Colonic mucosa (tissue), 4 donors: ENCODE measurements at places on chromosomes 1 and 21. TPM values are rescaled to one million over a fixed set of nuclear protein-coding genes. Genes with fewer than 3 reads are reported as not detected.
A peak's percentile ranks its signal among the peaks of the same experiment; 100 is the strongest.

DNA sequence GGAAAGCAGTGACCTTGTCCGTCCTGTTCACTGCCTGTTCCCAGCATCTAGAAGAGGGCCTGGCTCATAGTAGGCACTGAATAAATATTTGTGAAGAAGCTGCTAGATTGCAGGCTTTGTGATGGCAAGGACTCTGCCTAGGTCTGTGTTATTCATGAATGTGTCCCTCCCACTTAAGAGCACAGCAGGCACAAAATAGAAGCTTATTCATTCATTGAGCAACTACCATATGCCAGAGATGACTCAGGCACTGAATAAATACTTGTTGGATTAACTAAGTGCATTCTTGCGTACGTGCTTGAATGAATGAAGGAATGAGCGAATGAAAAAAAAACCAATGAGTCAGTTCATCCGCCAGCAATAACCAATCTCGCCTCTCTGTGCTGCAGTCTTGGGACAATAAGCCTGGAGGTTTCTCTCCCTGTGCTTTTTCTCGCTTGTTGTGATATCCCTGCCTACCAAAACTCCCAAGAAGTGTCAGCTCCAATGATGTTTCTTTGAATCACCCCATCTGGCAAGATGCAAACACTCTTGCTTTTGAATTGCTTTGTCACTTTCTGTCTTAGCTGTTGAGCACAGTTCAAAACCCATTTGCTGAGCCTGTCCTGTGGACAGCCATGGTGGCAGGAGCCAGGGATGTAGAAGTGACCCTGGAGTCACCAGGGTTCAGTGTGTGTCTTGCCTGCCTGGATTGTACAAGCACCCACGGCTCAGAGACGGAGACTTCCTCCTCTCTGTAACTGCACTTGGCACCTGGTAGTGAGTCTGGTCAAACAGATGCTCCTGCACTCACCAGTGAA lies 143.9 kb downstream of the KAZN start:
- no peaks in the 10 kb centered on the region for H3K36me3 ChIP-seq
- no peaks in the 10 kb centered on the region for H3K4me1 ChIP-seq
- no peaks in the 10 kb centered on the region for H3K27me3 ChIP-seq
- no peak overlapping the region for H3K4me3 ChIP-seq
- no peak for DNase-seq
- no peak overlapping the region for H3K27ac ChIP-seq

- no peak overlapping the region for H3K4me3 ChIP-seq
- H3K36me3 ChIP-seq, result no peaks in the 10 kb centered on the region
Observed at GRCh38 chr1:5844442-5844841, 147.8 kb downstream of the NPHP4 start.

DNA sequence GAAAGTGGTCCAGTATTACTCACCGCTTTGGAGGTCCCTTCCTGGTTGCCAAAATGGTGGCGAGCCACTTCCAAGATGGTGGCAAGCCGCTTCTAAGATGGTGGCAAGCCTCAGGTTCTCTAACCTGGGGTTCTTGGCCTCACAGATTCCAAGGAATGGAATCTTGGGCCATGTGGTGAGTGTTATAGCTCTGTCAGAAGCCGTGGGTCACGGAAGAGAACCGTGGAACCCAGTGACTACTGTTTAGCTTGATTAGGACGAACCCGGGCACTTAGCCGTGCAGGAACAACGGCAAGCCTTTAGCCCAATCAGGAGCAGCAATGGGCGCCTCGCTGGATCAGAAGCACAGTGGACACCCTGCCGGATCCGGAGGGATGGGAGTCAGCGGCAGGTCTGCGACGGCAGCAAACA lies 356.2 kb upstream of the TMPRSS15 start:
- H3K27ac ChIP-seq, result no peak overlapping the region
- no peaks in the 10 kb centered on the region for H3K4me1 ChIP-seq
- no peak for DNase-seq
- no peak overlapping the region for H3K4me3 ChIP-seq

- H3K4me1 ChIP-seq, result no peaks in the 10 kb centered on the region
- no peaks in the 10 kb centered on the region for H3K27me3 ChIP-seq
- peaks cover 8% of the 10 kb centered on the region for H3K36me3 ChIP-seq
- H3K4me3 ChIP-seq, result no peak overlapping the region
Observed at GRCh38 chr1:202134645-202135172, 9.8 kb downstream of the ARL8A start.

GRCh38 chr1:66285618-66286270 lies 248.2 kb upstream of the SGIP1 start:
- no peak overlapping the region for H3K27ac ChIP-seq
- no peaks in the 10 kb centered on the region for H3K4me1 ChIP-seq
- no peaks in the 10 kb centered on the region for H3K36me3 ChIP-seq

GRCh38 chr1:118145721-118146120 lies 39.3 kb downstream of the SPAG17 start:
- no peak overlapping the region for H3K4me3 ChIP-seq
- no peak for DNase-seq
- H3K27me3 ChIP-seq, result no peaks in the 10 kb centered on the region
- no peaks in the 10 kb centered on the region for H3K36me3 ChIP-seq

DNA sequence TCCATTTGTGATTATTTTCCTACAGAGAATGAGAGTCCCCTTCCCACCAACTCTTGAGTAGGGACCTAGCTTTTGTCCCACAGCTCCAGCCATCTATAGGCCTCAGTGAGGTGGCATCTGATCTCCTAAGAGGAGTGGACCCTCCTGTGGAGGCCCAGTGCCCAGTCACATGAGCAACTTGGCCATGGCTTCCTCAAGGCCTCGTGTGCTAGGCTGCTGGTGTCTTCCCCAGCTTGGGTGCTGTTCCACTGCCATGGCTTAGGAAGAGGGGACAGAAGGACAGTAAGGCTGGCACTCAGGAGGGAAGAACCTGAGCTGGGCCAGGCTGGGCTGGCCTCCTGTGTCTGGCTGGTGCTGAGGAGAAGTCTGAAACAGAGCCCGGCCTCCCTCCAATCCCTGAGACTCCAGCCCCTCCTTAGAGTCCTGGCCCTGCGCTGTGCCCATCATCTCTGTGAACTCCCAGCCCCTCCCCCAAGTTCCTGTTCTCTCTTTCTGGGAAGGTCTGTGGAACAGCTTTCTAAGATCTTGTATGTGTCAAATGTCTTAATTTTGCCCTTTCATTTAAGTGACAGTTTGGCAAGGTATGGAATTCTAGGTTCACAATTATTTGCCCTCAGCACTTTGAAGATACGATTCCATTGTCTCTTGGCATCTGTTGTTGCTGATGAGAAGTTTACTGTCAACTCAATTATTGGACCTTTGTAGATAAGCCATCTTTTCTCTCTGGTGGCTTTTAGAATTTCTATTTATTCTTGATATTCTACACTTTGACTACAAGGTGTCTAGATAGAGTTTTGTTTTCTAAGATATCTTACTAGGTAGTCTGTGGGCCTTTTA lies 7.1 kb upstream of the KCNQ4 start:
- no peak overlapping the region for H3K27ac ChIP-seq
- H3K4me1 ChIP-seq, result no peaks in the 10 kb centered on the region

DNA sequence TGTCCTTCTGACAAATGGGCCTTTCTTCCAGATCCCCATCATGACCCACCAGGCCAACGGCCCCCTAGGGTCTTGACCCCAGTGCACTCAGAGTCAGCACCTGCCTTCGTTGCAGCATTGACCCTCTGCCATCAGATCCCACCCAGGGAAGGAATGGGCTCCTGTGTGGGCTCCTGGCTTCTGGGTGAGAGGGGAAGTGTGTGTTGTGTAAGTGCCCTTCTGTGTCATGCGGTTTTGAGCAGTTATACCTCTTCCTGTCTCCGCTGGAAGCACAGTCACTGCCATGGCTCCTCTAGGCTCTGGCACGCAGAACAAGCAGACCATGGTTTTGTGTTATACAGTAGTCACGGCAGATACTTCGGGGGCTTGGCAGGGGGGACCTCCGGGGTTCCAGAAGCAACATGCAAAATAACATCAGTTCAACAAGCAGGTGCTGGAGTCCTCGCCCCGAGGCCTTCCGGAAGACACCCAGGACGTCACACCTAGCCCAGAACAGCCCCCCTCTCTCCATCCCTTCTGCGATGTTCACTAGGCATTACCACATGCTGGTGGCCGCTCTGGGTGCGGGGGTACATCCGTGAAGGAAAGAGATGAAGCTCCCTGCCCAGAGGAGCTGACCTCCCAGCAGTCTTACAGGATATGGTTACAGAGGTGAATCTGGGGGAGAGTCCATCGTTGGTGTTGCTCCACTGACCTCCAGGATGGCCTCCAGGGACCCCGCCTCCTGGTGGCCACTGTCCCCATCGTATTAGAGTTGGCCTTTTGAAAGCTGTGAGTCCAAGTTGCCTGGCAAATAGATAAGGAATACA lies 17.4 kb upstream of the KCNAB2 start:
- H3K27me3 ChIP-seq, result no peaks in the 10 kb centered on the region
- peak overlapping the region; percentile 38 for H3K4me3 ChIP-seq
- peak overlapping the region; percentile 55 for H3K27ac ChIP-seq
- no peaks in the 10 kb centered on the region for H3K36me3 ChIP-seq
- H3K4me1 ChIP-seq, result peaks cover 3% of the 10 kb centered on the region
- peak; percentile 34 for DNase-seq

DNA sequence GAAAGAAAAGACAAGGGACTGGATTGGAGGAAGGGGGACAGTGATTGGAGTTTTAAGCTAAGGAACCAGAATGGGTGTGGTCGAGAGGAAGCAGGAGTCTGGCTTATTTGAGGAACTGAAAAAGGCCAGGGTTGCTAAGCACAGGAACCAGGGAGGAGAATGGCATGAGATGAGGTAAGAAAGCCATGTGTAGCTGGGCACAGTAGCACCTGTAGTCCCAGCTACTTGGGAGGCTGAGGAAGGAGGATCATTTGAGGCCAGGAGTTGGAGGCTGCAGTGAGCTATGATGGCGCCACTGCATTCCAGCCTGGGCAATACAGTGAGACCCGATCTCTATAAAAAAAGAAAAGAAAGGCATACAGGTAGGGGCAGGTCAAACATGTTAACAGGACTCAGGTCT lies 8.1 kb upstream of the KHDRBS1 start:
- no peak for DNase-seq
- no peak overlapping the region for H3K4me3 ChIP-seq
- H3K36me3 ChIP-seq, result no peaks in the 10 kb centered on the region
- H3K4me1 ChIP-seq, result no peaks in the 10 kb centered on the region
- no peak overlapping the region for H3K27ac ChIP-seq

DNA sequence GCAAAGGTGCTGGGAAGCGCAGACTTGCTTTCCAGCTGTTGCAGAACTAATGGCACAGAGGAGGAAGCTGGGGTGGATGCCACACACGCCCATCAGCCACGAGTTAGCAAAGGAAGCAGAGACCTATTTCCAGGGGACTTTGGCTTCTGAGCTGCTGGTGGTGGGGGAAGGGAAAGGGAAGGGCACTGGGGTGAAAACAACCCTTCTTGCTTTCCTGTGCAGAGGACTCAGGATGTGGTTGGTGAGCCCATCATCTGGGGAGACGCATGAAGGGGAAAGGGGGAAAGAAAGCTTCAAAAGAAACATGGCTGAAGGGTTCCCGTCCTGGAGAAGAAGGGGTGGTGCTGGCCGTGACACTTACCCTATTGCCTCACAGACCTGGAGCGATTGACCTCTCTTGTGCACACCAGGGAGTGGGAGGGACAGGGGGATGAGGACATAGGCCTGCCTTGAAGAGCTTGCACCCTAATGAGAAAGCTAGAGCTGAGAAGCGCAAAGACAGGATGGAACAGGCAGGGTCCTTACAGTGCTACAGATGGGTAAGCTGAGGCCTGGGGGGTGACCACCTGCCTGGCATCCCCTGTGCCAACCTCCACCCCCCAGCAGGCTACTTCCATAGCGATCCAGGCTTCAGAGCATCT lies 140.8 kb upstream of the RAB4A start:
- peak; percentile 84 for DNase-seq
- H3K36me3 ChIP-seq, result no peaks in the 10 kb centered on the region
- no peak overlapping the region for H3K4me3 ChIP-seq
- H3K27me3 ChIP-seq, result no peaks in the 10 kb centered on the region
- peaks cover 13% of the 10 kb centered on the region for H3K4me1 ChIP-seq

DNA sequence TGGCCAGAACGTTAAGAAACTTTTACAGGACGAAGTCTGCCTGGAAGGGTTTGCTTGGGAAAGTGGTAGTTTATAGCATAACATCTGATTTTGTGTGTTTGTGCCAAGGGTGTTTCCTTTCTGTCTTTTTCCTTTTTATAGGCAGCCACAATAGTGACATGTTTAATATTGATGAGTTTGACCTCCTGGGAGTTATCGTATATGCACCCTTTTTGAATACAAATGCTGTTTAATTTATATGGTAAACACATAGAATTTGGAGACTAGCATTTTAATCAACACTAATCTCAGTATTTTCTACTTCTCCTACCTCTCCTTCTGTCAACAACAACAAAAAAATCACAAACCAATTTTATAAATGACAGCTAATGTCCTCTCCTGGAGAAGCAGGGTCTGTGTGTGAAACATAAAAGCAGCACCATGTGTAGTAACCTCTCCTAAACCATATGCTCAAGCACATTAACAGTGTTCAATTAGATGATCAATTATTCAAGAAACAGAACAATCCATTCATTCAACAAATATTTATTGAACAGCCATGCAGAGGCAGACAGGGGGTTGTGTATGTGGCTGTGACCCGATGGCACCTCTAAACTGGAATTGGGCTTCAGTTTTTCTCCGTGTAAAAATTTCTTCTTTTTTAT lies 604 bp upstream of the FMN2 start:
- H3K4me1 ChIP-seq, result no peaks in the 10 kb centered on the region
- no peak overlapping the region for H3K27ac ChIP-seq
- peaks cover 29% of the 10 kb centered on the region for H3K27me3 ChIP-seq
- H3K4me3 ChIP-seq, result peak overlapping the region; percentile 40
- H3K36me3 ChIP-seq, result no peaks in the 10 kb centered on the region

DNA sequence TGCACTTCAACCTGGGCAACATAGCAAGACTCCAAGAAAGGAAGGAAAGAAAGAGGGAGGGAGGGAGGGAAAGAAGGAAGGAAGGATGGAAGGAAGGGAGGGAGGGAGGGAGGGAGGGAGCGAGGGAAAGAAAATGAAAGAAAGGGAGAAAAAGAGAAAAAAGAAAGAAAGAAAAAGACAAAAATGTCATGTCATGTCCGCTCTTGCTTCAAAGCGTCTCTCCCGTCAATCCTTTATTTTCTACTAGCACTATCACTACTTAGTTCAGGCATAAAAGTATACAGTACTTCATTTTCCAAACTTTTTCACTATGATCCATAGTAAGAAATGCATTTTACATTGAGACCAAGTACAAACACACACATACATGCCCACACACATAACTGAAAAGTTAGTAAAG lies 64.7 kb downstream of the SH3GLB1 start:
- no peaks in the 10 kb centered on the region for H3K27me3 ChIP-seq
- no peak overlapping the region for H3K27ac ChIP-seq
- H3K4me3 ChIP-seq, result no peak overlapping the region
- DNase-seq, result no peak
- no peaks in the 10 kb centered on the region for H3K36me3 ChIP-seq

KLHDC9 gene
- 7.1 TPM for total RNA-seq

TLCD4 gene
- total RNA-seq, result 28.3 TPM

NAV1 gene
- 17.9 TPM for total RNA-seq

CGN gene
- total RNA-seq, result 148 TPM

IFNLR1 gene
- 7.9 TPM for total RNA-seq

ELAVL4 gene
- 0.54 TPM for total RNA-seq
